Activated CD8-positive, alpha-beta memory T cell treated with anti-CD3 and anti-CD28 coated beads, Interleukin-2, amount 10 ng/mL, durations not matched to agents 7 days and 5 days (primary cell): ENCODE measurements at places on chromosomes 1 and 21. TPM values are rescaled to one million over a fixed set of nuclear protein-coding genes. Genes with fewer than 3 reads are reported as not detected.

DNA sequence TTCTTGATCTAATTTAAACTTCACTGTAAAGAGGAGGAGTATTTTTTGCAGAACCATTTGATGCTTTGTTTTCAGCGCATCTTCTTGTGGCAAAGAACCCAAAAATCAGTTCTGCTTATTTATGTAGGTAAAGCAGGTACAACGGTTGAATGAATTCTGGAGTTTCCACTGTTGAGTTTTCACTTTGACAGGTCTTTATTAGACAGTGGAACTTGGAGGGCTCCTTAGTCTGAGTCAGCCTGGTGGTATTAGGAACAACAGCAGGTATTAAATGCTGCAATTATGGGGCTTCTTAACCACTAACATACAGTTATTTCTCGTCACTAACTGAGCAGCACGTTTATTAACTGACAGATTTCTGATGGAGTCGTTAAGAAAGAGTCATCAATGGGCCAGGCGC, 1.2 kb downstream of the LRIG2 start:
- no peaks in the 10 kb centered on the region for H3K27me3 ChIP-seq
- peak overlapping the region; percentile 100 for H3K4me3 ChIP-seq
- H3K4me1 ChIP-seq: peaks cover 20% of the 10 kb centered on the region
- H3K36me3 ChIP-seq: peaks cover 14% of the 10 kb centered on the region

The CA6 gene
- total RNA-seq: 10.1 TPM

- H3K27me3 ChIP-seq: peaks cover 18% of the 10 kb centered on the region
- no peaks in the 10 kb centered on the region for H3K4me1 ChIP-seq
- no peaks in the 10 kb centered on the region for H3K36me3 ChIP-seq
- DNase-seq: no peak
These were observed 47.2 kb upstream of the ERRFI1 start for GRCh38 chr1:8073112-8073855.

GRCh38 chr1:77625250-77625649, 57.2 kb downstream of the ZZZ3 start:
- peaks cover 34% of the 10 kb centered on the region for H3K36me3 ChIP-seq
- no peaks in the 10 kb centered on the region for H3K27me3 ChIP-seq
- H3K4me3 ChIP-seq: no peak overlapping the region
- peaks cover 2% of the 10 kb centered on the region for H3K4me1 ChIP-seq
- DNase-seq: no peak
- H3K27ac ChIP-seq: peak overlapping the region; percentile 5

The OTUD7B gene
- total RNA-seq: 19.7 TPM

- H3K4me3 ChIP-seq: no peak overlapping the region
- H3K4me1 ChIP-seq: no peaks in the 10 kb centered on the region
- peaks cover 27% of the 10 kb centered on the region for H3K27me3 ChIP-seq
- H3K36me3 ChIP-seq: no peaks in the 10 kb centered on the region
These were observed 9.6 kb downstream of the CDC42BPA start for GRCh38 chr1:227308367-227309336.

GRCh38 chr1:25522031-25522655, 21.3 kb upstream of the LDLRAP1 start:
- DNase-seq: no peak
- no peak overlapping the region for H3K4me3 ChIP-seq
- no peaks in the 10 kb centered on the region for H3K27me3 ChIP-seq
- peaks cover 3% of the 10 kb centered on the region for H3K4me1 ChIP-seq

DNA sequence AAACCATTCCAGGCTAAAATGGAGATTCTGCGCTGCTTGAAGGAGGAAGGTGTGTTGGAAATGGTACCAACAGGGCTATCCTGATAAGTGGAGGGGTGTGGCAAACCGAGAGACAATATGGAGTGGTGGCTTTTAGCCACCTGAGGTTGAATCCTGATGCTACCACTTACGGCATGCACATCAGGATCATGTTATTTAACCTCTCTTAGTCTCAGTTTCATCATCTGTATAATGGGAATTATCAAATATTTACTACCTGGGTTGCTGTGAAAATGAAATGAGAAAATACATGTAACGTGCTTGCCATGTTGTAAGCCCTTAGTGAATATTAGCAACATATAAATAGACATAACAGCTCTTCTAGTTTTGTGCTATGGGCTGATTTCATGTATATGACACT, 117.1 kb downstream of the TBX19 start:
- DNase-seq: no peak
- peaks cover 4% of the 10 kb centered on the region for H3K27me3 ChIP-seq
- H3K4me1 ChIP-seq: peaks cover 25% of the 10 kb centered on the region
- H3K4me3 ChIP-seq: no peak overlapping the region
- H3K27ac ChIP-seq: no peak overlapping the region

DNA sequence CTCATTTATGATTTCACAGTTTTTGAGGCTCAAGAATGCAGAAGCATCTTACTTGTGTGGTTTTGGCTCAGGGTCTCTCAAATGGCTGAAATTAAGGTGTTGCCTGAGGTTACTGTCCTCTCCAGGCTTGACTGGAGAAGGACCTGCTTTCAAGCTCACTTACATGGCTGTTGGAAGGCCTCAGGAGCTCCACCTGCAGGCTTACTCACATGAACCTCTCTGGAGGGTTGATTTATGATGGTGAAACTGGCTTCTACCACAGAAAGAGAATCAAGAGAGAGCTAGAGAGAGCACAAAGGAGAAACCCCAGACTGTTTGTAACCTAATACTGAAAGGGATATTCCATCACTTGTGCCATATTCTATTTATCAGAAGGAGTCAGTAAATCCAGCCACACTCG, 6.2 kb upstream of the KCNK2 start:
- H3K4me1 ChIP-seq: no peaks in the 10 kb centered on the region
- peaks cover 12% of the 10 kb centered on the region for H3K27me3 ChIP-seq
- no peak overlapping the region for H3K27ac ChIP-seq
- no peak overlapping the region for H3K4me3 ChIP-seq
- H3K36me3 ChIP-seq: no peaks in the 10 kb centered on the region
- no peak for DNase-seq

The TP73 gene
- total RNA-seq: 2.1 TPM

- H3K36me3 ChIP-seq: no peaks in the 10 kb centered on the region
- H3K27me3 ChIP-seq: peaks cover 8% of the 10 kb centered on the region
- peaks cover 23% of the 10 kb centered on the region for H3K4me1 ChIP-seq
- DNase-seq: no peak
- H3K27ac ChIP-seq: no peak overlapping the region
These were observed 15.9 kb upstream of the IFNLR1 start for GRCh38 chr1:24202987-24203386.

DNA sequence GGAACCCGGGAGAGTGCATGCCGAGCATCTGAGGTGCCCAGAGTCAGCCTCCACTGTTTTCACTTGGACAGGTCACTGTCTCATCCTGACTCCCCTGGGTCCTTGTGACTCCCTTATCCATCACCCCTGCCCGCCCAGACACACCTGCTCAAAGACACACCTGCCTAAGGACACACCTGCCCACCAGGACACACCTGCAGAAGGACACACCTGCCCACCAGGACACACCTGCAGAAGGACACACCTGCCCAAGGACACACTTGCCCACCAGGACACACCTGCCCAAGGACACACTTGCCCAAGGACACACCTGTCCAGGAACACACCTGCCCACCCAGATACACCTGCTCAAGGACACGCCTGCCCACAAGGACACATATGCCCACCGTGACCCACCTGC, 70.8 kb upstream of the ARHGEF16 start:
- H3K4me3 ChIP-seq: no peak overlapping the region
- H3K4me1 ChIP-seq: no peaks in the 10 kb centered on the region
- no peak overlapping the region for H3K27ac ChIP-seq
- no peaks in the 10 kb centered on the region for H3K27me3 ChIP-seq
- no peak for DNase-seq
- no peaks in the 10 kb centered on the region for H3K36me3 ChIP-seq

DNA sequence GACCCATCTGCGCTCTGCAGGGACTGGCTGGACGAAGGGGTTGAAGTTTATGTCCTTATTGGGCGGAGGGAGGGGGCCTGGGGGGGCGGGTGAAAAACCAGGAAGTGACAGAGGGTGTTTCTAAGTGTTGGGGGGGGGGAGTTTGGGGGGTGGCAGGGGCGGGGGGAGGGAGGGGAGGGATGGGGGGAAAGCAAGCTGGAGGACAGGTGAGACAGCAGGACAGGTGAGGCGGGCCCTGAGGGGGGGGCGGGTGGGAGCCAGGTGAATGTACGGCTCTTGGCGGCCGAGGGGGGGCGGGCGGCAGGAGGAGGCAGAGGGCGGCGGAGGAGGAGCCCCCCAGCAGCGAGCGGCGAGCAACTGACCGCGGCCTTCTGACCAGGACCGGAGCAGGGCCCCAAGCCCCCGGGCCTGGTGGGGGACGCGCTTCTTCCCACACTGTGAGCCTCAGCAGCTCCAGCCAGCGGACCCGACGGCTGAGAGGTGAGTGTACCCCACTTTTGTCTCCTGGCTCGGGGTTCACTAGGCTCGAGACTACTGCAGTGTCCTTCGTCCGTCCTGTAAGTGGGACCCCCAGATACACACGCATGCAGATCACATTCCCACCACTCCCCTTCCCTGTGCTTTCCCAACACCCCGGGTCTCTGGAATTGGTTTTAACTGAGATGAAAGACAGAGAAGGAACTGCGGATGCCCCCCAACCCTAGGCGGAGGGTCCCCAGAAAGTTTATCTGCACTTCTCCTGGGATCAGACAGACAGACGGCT, at the start of gene ZBTB7B:
ZBTB7B (plus strand) TSS at position 339 of the 763 bp plus-strand sequence. CDS start 11,859 bp downstream, outside the sequence.
- H3K4me1 ChIP-seq: peaks cover 58% of the 10 kb centered on the region
- no peaks in the 10 kb centered on the region for H3K27me3 ChIP-seq
- peak within 1 kb of the TSS; percentile 97 for H3K27ac ChIP-seq
- H3K36me3 ChIP-seq: peaks cover 3% of the 10 kb centered on the region

DNA sequence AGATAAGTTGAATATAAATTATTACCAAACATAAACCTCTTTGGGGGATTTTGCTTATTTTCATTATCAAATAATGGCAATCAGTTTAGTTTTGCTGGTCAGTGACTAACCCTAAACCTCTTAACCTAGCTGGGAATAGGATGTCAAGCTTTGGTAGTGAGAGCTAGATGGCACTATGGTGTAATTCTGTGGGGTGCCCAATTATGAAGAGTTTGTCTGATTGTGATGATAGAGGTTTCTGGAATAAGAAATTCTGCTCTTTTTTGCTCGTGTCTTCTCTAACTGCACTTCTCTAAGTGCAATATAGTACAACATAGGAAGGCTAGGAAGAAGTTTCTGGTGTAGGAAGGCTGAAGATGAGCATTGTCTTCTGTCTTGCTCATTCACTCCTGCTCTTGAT, 59.8 kb downstream of the XCL1 start:
- no peaks in the 10 kb centered on the region for H3K36me3 ChIP-seq
- H3K4me3 ChIP-seq: no peak overlapping the region
- DNase-seq: no peak
- no peaks in the 10 kb centered on the region for H3K4me1 ChIP-seq

- peaks cover 35% of the 10 kb centered on the region for H3K4me1 ChIP-seq
- H3K4me3 ChIP-seq: no peak overlapping the region
- peaks cover 2% of the 10 kb centered on the region for H3K36me3 ChIP-seq
- H3K27me3 ChIP-seq: no peaks in the 10 kb centered on the region
- H3K27ac ChIP-seq: peak overlapping the region; percentile 39
These were observed 88.0 kb upstream of the ZNF648 start for GRCh38 chr1:182149411-182149965.

DNA sequence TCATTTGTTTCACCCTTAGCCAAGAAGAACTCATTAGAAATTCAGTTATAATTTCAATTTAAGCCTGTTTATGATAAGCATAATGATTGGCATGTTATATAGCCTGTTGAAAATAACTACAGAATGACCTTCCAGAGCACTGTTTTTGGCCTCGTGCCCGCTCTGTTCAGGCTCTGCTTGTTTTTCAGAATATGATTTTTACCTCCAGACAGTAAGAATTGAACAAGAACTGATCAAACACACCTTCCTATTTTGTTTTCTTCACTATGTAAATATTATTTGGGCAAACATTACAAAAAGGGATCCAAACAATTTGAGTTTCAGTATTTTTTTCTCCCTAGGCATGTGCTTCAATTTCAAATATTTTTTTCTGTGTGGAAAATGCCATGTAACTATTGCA, 48.1 kb upstream of the ANGPTL1 start:
- no peak overlapping the region for H3K4me3 ChIP-seq
- no peak for DNase-seq
- H3K36me3 ChIP-seq: no peaks in the 10 kb centered on the region
- no peak overlapping the region for H3K27ac ChIP-seq
- no peaks in the 10 kb centered on the region for H3K4me1 ChIP-seq

DNA sequence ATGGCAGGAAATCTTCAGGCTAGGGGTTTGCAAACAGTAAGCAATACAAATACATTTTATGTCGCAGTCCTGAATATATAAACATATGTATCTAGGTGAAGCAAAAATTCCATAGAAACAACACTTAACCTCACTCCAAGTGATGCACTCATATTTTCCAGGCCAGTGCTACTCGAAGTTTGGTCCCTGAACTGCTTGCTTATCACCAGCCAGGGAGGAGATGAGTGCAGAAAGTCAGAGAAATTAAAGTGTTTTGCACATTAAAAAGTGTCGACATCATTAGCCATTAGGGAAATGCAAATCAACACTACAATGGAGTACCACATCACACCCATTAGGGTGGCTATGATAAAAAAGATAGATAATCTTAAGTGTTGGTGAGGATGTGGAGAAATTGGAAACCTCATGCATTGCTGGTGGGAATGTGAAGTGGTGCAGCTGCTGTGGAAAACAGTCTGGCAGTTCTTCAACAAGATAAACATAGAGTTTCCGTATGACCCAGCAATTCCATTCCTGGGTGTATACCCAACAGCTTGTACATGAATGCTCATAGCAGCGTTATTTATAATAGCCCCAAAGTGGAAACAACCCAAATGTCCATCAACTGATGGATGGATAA, 70.5 kb upstream of the CSF1 start:
- no peak overlapping the region for H3K27ac ChIP-seq
- H3K4me1 ChIP-seq: peaks cover 7% of the 10 kb centered on the region
- H3K27me3 ChIP-seq: peaks cover under 1% of the 10 kb centered on the region
- no peak for DNase-seq
- no peak overlapping the region for H3K4me3 ChIP-seq

DNA sequence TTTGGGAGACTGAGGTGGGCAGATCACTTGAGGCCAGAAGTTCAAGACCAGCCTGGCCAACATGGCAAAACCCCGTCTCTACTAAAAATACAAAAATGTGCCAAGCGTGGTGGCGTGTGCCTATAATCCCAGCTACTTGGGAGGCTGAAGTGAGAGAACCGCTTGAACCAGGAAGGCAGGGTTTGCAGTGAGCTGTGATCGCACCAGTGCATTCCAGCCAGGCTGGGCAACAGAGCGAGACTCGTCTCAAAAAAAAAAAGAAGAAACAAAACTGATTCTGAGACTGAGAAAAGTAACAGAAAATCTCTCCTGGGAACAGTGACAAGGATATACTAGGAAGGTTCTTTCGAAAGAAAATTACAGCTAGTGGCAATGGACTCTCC, 20.9 kb downstream of the USP48 start:
- no peak overlapping the region for H3K4me3 ChIP-seq
- H3K27ac ChIP-seq: no peak overlapping the region
- peaks cover 6% of the 10 kb centered on the region for H3K36me3 ChIP-seq
- peaks cover 56% of the 10 kb centered on the region for H3K4me1 ChIP-seq
- no peak for DNase-seq
